ENCODE measurements at places on chromosomes 11 and 22. TPM values are rescaled to one million over a fixed set of nuclear protein-coding genes. Genes with fewer than 3 reads are reported as not detected.

DNA sequence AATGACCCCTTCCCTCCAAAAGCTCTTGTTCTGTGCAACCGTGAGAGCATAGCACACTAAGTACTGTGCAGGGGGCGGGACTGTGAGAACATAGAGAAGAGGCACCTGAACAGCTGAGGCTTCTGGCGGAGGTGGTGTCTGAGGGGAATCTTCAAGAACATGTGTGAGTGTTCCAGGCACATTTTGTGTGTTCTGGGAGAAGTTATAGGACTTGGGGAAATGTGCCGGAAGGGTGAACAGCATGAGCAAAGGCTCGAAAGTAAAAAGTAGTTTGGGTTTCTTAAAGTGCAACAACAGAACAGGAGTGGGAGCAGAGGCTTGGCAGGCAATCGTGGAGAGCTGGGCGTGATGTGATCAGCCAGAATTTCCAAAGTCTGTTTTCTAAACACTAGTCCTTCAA, 12.4 kb upstream of the SYN3 start:
- H3K4me3 ChIP-seq = no peak overlapping the region
- no peak for DNase-seq
- H3K27me3 ChIP-seq = no peaks in the 10 kb centered on the region
- H3K36me3 ChIP-seq = no peaks in the 10 kb centered on the region

DNA sequence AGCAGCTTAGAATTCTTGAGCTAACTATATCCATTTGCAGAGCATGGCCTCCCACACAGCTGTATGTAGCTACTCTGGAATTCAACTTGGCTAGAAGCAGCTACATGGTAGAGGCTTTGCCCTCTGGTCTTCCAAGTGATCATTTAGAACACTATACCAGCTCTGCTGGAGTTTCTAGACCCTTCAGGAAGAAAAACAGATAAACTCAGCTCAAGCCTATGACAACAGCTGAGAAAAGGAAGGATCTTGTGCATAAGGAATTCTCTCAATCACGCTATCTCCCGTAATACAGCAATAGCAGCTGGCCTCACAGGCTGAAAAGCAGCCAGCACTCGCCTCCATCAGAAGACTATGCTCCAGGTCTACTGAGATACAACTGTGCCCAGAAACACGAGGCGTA, 50.6 kb upstream of the APOA1 start:
- peaks cover 15% of the 10 kb centered on the region for H3K36me3 ChIP-seq
- no peak for DNase-seq
- H3K27me3 ChIP-seq = no peaks in the 10 kb centered on the region
- no peak overlapping the region for H3K27ac ChIP-seq

GRCh38 chr11:68375766-68376165, 63.4 kb downstream of the LRP5 start:
- H3K36me3 ChIP-seq = no peaks in the 10 kb centered on the region
- peaks cover 15% of the 10 kb centered on the region for H3K4me1 ChIP-seq
- DNase-seq = no peak

DNA sequence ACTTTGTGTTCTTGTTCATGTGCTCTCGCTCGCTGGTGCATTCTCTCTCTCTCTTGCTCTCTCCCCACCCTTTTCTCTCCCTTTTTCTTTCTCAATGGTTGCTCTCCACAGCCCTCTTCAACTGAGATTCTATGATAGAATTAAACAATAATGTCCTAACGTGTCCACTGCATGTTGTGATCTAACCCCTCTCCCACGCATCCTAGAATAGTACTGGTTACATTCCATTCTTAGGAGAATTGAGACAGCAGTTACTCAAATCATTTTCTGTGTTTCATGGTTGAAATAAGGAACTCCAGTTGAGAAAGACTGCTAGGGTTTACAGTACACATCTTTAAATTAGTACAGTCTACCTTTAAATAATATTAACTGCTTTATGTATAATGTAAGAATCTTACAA, 318.1 kb upstream of the PITPNB start:
- peaks cover 25% of the 10 kb centered on the region for H3K27me3 ChIP-seq
- H3K36me3 ChIP-seq = no peaks in the 10 kb centered on the region
- DNase-seq = no peak
- no peak overlapping the region for H3K27ac ChIP-seq

- H3K36me3 ChIP-seq = no peaks in the 10 kb centered on the region
- H3K4me1 ChIP-seq = peaks cover 3% of the 10 kb centered on the region
- H3K4me3 ChIP-seq = no peak overlapping the region
- H3K27me3 ChIP-seq = peaks cover 3% of the 10 kb centered on the region
These were observed 21.6 kb upstream of the OR6X1 start for GRCh38 chr11:123775715-123776549.

DNA sequence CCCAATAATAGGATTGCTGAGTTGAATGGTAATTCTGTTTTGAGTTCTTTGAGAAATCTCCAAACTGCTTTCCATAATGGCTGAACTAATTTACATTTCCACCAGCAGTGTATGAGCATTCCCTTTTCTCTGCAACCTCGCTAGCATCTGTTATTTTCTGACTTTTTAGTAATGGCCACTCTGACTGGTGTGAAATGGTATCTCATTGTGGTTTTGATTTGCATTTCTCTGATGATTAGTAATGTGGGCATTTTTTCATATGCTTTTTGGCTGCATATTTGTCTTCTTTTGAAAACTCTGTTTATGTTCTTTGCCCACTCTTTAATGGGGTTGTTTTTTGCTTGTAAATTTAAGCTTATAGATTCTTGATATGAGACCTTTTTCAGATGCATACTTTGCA, 97.4 kb downstream of the FDX1 start:
- no peaks in the 10 kb centered on the region for H3K27me3 ChIP-seq
- no peak for DNase-seq
- H3K27ac ChIP-seq = no peak overlapping the region
- peaks cover 7% of the 10 kb centered on the region for H3K36me3 ChIP-seq
- no peak overlapping the region for H3K4me3 ChIP-seq

DNA sequence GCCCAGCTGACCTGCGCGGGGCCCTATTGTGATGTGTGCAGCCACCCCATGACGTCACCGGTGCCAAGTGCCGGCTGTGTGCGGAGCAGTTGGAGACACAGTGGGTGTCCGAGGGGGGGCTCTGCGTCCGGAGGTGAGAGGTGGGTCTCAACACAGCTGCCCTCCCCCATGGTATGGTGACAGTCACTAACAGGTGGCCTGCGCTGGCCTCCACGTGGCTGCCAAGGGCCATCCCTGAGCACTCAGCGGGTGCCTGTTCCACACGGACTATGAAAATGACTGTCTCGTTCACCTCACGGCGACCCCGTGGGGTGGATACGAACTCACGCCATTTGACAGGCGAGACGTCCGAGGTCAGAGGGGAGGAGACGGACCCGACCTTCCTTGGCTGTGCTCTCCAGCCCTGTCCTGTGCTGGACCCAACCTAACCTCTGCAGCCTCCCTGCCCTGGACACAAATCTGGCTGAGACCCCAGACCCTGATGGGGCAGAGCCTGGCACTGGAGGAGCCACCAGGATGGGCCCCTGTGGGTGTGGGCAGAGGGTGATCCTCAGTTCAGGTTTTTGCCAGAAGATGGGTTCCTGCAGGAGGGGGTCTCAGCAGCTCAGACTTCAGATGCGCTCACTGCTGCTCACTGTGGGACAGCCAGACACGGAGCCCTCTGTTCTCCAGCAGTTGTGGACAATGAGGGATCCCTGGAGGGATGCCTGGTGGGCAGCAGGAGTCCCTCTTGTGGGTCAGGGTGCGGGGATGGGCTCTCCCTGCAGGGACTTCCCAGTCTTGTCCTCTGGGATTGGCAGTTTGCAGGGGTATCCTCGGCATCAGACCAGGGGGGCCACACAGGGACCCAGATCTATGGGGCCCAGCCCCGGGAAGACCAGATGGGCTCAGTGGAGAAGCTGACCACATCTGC, 6.3 kb downstream of the HRAS start:
- no peaks in the 10 kb centered on the region for H3K27me3 ChIP-seq
- DNase-seq = no peak
- no peak overlapping the region for H3K4me3 ChIP-seq
- H3K36me3 ChIP-seq = peaks cover 8% of the 10 kb centered on the region
- no peaks in the 10 kb centered on the region for H3K4me1 ChIP-seq

DNA sequence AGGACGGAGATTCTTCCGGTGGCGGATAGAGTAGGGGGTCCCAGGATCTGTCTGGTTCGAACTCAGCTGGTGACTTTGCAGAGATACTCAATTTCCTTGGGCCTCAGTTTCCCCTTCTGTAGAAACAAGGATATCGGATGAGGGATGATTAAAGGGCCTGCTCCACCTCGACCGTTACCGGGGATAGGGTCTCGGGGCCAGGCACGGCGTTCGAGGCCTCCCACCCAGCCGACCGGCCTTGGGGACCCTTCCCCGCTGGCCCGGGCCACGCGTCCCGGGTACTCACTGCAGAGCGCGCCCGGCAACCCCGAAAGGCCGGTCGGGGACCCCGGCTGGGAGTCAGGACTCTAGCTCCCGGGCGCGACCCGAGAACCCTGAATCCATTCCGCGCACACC, 321 bp downstream of the RHBDD3 start:
- peak overlapping the region; percentile 86 for H3K4me3 ChIP-seq
- DNase-seq = no peak
- peaks cover 33% of the 10 kb centered on the region for H3K4me1 ChIP-seq

GRCh38 chr11:18720808-18721560, 5.0 kb downstream of the IGSF22 start:
- peaks cover 17% of the 10 kb centered on the region for H3K27me3 ChIP-seq
- no peaks in the 10 kb centered on the region for H3K36me3 ChIP-seq
- peak; percentile 77 for DNase-seq
- peak overlapping the region; percentile 84 for H3K4me3 ChIP-seq

GRCh38 chr22:50203288-50203687, 2.5 kb downstream of the SELENOO start:
- no peak for DNase-seq
- H3K36me3 ChIP-seq = peaks cover 32% of the 10 kb centered on the region
- no peak overlapping the region for H3K4me3 ChIP-seq
- peaks cover 9% of the 10 kb centered on the region for H3K4me1 ChIP-seq
- H3K27ac ChIP-seq = no peak overlapping the region

- no peaks in the 10 kb centered on the region for H3K27me3 ChIP-seq
- no peak overlapping the region for H3K27ac ChIP-seq
- no peak for DNase-seq
- peaks cover 50% of the 10 kb centered on the region for H3K36me3 ChIP-seq
- H3K4me3 ChIP-seq = no peak overlapping the region
- peaks cover 12% of the 10 kb centered on the region for H3K4me1 ChIP-seq
These were observed 20.8 kb downstream of the USP35 start for GRCh38 chr11:78209478-78209877.

TREH gene
- total RNA-seq = not detected

RIN1 gene
- total RNA-seq = 1.5 TPM

KDM4E gene
- total RNA-seq = not detected
